ENCODE measurements at places on chromosomes 6 and 20. TPM values are rescaled to one million over a fixed set of nuclear protein-coding genes. Genes with fewer than 3 reads are reported as not detected.
A peak's percentile ranks its signal among the peaks of the same experiment; 100 is the strongest.

GRCh38 chr6:87250019-87250418 lies 72.4 kb upstream of the SMIM8 start:
- DNase-seq = no peak

GRCh38 chr6:15608396-15608795 lies 54.4 kb downstream of the DTNBP1 start:
- DNase-seq = peak; percentile 66

DNA sequence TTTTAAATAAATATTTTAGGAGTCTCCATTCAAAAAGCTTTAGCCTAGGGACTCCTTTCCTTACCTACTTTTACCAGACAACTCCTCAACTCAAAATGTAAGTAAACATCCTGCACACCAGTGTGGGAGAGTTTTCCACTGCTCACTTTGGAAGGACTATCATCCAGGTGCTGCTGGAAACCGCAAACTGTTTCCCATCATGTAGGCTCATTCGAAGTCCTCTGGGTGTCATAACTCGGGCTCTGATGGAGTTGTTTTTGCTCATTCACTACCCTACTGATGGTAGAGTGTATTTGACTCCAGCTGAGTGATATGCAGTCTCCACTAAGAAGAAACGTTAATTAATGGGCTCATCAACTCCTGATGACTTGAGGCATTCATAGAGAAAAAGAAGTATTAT lies 136.5 kb upstream of the AKAP12 start:
- DNase-seq = no peak

DNA sequence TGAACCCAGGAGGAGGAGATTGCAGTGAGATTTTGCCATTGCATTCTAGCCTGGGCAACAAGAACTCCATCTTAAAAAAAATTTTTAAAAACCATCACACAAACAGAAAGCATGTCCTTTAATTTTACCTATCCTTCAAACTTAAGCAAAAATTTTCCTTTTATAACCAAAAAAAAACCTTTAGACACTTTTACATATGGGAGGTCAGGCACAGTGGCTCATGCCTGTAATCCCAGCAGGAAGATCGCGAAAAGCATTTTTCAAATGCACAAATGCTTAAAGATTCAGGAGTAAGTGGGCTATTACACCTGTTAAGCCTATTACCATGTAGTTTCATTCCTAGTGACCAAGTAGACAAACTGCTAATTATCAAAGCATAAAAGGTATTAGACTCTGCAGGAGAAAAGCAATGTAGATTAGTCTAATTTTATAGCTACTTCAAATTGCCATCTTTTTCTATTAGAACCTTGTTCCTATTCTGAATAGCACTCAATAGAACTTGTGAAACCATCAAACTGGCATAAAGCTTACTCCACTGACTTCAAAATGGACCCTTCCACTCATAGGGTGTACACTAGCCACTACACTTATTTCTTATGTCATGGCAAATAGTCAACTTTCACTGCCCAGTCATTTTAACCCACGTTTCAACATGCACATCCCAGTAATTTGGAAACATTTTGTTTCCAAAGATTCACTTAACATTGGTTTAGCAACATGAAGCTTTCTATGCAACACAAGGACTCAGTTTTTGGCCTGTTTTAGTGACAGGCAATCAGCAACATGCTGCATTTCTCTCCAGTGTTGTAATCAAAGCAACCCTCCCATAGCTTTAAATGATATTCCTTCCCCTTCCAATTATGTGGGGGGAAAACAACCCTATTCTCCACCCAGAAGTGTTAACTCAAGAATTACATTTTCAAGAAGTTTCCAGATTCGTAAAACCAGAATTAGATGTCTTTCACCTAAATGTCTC lies 4.0 kb downstream of the EEF1A1 start:
- DNase-seq = no peak

Gene AKAP7
- total RNA-seq = 5.5 TPM

Gene CTCFL
- 0.41 TPM for total RNA-seq

Data from kidney epithelial cell (primary cell).